ENCODE measurements at places on chromosomes 13 and 19.

DNA sequence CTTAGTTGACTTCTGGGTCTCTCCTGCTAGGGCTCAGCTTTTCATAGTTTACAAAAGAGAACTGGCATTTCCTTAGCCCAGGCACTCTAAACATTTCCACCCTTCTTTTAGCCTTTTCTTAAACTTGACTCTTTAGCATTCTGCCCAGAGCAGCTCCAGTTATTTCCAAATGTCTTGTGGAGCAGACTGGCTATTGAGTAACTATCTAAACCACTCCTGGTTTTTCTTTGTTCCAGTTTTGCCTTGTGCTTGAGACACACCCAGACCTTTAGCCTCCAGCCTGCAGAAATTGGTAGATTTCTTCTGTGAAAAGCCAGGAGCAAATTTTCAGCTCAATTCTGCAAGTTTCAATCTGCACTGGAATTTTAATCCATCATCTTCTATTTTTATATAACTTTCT, 1813.1 kb downstream of the OLFM4 start:
- DNase-seq: no peak

- no peak for DNase-seq
Measured at GRCh38 chr13:113916330-113916815, 52.5 kb upstream of the GAS6 start.

DNA sequence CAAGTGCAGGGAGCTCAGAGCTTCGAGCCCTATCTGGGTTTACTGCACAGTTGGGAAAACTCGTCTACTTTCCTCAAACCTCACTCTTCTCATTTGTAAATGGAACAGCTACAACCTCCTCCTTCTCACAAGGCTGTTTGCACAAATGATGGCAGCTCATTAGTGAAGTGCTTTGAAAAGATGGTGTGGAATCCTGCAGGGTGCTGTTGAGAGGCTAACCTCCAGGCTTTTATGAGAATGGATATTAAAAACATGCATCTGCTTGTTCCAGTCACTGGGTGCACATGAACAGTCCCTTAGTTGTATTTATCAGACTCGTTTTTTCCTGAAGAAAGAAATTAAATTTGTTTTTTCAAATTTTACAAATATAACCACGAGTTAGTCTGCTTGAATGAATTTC, 36.6 kb downstream of the PCDH8 start:
- no peak for DNase-seq

- no peak for DNase-seq
Measured at GRCh38 chr19:4279267-4279529, 132 bp downstream of the SHD start.
